ENCODE measurements at places on chromosomes 6 and 20.

DNA sequence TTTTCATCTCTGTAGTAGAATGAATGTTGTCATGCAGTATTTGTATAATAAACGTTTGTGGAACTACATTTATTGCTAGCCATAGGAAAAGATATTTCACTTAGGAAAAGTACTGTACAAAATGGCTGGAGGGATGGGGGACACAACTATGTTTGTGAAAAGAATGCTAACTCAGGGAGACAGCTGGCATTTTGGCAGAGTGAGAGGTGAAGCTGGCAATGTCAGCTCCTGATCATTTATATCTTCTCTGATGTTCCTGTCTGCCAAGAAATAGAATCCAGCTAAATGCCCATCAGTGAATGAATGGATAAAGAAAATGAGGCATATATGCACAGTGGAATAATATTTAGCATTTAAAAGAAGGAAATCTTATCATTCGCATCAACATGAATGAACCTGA lies 313.0 kb upstream of the IRAK1BP1 start:
- no peak for DNase-seq

DNA sequence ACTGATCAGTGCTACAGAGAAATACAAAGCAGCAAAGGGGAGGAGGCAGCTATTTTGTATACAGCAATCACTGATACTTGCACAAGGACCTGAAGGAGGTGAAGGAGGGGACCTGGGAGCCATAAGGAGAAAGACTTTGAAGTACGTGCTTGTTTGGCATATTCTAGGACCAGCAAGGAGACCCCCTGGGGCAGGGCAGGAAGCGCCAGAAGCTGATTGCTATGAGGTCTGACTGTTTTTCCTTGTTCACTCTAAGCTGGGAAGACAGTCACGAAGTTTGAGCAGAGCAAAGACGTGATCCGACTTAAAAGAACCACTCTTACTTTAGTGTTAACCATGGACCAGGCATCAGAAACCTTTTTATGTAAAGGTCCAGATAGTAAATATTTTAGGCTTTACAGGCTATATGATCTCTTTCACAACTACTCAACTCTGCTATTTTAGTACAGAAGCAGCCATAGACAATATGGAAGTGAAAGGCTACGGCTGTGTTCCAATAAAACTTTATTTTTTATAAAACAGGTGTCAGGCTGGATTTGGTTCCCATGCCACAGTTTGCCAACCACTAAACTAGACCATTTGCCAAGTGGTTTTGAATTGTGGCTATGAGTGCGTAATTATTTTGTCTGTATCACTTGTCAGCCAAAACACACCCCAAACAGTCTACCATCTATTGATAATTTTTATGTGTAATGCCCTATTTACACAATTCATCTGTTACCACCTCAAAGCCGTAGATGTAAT lies 217.9 kb downstream of the PRL start:
- no peak for DNase-seq

GRCh38 chr6:134560019-134560418 lies 242.1 kb upstream of the SGK1 start:
- DNase-seq, result no peak

GRCh38 chr6:40340196-40340595 lies 247.0 kb downstream of the LRFN2 start:
- no peak for DNase-seq

GRCh38 chr6:71258078-71258866 lies 30.3 kb upstream of the OGFRL1 start:
- no peak for DNase-seq

- no peak for DNase-seq
These were observed 217.0 kb downstream of the HAO1 start for GRCh38 chr20:7723284-7723683.

DNA sequence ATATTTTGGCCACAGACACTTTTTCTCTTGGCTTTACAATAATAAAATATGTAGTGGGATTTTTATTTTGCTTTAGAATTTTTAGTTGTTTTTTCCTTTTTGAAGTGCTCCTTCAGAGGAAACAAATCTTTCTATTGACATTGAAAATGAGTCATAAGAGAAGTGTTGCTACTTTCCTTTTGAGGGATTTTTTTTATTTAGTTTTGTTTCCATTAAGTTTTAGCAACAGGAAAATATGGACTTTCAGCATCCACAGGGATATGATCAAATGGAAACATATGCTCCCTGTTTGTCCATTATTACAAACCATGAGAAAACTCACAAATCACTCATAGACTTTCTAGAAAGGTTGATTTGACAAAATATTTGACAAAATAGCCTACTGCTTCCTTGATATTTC lies 65.3 kb upstream of the BMP2 start:
- no peak for DNase-seq

GRCh38 chr20:36629719-36630681 lies 16.0 kb downstream of the SLA2 start:
- no peak for DNase-seq

GRCh38 chr6:23097566-23097965 lies 528.2 kb downstream of the HDGFL1 start:
- DNase-seq, result no peak

GRCh38 chr6:75934643-75935472 lies 137.6 kb downstream of the IMPG1 start:
- peak; percentile 3 for DNase-seq

- no peak for DNase-seq
These were observed 133.4 kb upstream of the MYLIP start for GRCh38 chr6:15995493-15995892.

DNA sequence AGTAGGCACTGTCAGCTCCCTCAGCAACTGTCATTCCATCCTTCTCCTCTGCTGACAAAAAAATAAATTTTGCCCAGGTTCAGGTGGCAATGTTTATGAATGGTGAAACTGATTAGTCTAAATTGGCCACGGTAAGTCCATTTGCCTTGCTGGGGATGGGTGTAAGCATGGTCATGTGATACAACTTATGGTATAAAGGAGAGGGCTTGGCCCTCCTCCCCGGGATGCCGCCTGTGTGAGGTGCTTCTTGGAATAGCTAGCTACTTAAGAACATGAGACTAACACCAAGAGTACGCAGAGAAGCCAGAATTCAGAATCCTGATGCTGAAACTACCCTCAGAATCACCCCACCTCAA lies 94.4 kb upstream of the MAP7 start:
- DNase-seq, result no peak

DNA sequence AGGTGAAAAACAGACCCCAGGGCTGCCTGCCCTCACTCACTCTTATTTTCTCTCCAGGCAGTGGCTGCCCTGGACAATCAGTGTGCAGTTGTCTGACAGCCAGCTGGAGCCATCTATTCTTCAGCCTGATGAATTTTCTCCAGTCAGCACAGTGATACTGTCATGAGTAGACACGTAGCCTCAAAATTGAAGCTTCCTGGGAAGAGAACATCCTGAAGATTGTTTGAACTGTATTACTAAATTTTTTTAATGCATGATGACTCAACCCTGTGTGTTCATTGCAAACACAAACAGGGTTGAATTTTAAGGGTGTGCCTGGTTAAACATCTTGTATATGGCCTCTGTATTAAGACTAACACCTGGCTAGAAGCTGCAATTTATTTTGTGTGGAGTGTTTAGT lies 49.8 kb upstream of the STXBP5 start:
- DNase-seq, result no peak

GRCh38 chr6:45438849-45439406 lies 61.2 kb upstream of the SUPT3H start:
- DNase-seq, result no peak

DNA sequence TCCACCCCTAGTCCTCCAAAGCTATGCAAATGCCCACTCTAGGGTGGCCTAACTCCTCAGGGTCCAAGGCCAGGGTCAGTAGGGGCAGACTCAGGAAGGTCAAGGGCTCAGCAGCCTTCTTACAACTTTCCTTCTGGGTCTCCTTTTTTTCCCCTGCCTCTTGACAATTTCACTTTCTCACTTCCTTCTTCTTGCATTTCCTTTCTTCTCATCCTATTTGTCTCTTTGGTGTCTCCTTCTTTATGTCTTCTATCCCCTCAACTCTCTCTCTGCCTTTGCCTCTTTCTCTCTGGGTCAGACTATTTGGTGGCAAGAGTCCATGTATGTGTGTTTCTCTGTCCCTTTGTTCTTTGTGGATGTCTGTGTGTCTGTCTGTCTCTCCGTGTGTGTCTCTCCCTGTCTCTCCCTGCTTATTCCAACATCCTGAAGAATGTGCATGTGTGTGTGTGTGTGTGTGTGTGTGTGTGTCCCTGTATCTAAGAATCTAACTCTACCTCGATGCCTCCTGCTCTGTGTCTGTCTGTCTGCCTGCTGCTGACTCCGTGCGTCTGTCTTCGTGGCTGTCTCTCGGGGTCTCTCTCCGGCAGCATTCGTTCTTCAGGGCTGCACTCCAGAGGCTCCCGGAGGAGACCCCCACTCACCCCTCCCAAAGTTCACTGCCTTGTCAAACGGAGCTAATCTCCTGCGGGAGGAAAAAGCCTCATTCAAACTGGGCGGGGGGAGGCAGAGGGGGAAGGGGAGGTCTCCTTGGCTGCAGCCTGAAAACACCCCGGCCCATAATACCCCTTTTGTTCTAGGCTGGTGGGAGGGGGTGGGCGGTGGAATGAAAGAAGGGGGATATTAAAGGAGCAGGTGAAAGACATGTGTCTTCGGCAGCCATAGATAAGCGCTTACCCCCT lies 51.7 kb upstream of the FOXP4 start:
- DNase-seq, result no peak

DNA sequence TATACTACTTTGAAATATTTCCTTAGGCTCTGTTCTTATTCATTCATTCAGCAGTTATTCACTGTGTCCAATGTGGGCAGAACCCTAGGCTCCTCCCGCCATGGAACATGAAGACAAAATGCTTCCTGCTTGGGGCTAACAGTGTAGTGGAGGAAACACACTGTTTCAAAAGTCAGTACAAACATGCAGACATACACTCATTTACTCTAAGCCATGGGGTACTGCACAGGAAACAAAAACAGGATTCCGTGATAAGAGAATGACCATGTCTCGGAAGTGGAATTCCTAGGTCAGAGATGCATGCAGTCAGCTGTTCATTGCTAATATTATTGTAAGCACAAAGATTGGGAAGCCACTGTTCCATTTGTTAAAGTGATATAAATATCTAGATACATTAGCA lies 18.4 kb upstream of the FAM209A start:
- DNase-seq, result no peak

DNA sequence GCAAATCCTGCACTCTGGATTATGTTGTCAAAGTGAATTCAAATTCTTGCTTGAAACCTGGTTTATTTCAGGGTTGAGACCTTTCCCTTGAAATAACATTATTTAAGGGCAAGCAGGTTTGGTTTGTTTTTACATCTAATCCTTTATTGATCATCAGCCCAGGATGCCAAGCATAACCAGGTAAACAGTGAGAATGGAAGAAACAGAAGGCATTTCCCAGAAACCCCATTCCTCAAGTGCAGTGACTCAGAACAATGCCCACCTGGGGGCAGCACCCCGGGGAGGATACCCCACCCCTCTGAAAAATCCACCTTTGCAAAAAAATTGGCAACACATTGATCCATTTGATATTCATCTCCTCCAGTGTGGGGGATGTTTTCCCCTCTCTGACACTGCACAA lies 32.5 kb downstream of the POFUT1 start:
- no peak for DNase-seq

- no peak for DNase-seq
These were observed 10.9 kb upstream of the SLC22A7 start for GRCh38 chr6:43286980-43287716.

DNA sequence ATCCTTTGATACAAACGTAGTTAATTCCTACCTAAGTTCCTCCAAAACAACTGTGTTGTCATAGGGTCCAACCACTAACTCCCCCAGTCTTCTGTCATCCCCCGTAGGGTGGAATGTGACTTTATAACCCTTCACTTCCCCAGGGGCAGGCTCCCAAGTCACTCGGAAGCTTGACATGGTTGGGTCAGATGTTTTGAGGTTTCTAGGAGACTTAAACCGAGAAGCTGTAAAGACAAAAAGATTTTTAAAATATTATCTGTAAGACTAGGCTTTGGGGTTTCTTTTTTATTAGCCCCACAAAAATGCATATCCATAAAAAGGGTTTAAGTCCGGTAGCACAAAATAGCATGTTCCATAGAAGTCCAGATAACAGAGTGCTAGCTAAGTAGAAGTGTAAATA lies 50.2 kb downstream of the COL12A1 start:
- DNase-seq, result no peak

GRCh38 chr6:64217721-64218620 lies 582.4 kb downstream of the PHF3 start:
- DNase-seq, result no peak

GRCh38 chr6:144661116-144661806 lies 376.1 kb downstream of the UTRN start:
- DNase-seq, result no peak

GRCh38 chr6:155004576-155005372 lies 9.7 kb downstream of the TIAM2 start:
- no peak for DNase-seq

GRCh38 chr20:23245553-23246181 lies 104.9 kb upstream of the NXT1 start:
- no peak for DNase-seq

- DNase-seq, result no peak
These were observed 9.0 kb upstream of the TSHZ2 start for GRCh38 chr20:52963131-52963530.

DNA sequence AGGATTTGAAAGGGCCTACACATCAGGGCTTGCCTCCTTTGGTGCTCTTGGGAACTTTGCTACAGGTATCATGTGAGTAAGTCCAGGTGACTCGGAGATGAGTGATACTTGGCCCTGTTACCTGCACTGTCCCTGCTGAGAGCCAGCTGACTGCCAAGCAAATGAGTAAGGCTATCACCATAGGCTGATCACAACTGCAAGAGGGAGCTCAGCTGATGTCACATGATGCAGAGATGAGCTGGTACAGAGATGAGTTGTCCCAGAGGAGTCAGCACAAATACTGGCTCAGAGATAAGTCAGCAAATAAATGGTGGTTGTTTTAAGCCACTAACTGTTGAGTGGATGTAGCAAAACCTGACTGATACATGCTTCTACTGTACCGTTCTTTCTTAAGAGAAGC lies 41.4 kb downstream of the LAMP5 start:
- DNase-seq, result no peak

DNA sequence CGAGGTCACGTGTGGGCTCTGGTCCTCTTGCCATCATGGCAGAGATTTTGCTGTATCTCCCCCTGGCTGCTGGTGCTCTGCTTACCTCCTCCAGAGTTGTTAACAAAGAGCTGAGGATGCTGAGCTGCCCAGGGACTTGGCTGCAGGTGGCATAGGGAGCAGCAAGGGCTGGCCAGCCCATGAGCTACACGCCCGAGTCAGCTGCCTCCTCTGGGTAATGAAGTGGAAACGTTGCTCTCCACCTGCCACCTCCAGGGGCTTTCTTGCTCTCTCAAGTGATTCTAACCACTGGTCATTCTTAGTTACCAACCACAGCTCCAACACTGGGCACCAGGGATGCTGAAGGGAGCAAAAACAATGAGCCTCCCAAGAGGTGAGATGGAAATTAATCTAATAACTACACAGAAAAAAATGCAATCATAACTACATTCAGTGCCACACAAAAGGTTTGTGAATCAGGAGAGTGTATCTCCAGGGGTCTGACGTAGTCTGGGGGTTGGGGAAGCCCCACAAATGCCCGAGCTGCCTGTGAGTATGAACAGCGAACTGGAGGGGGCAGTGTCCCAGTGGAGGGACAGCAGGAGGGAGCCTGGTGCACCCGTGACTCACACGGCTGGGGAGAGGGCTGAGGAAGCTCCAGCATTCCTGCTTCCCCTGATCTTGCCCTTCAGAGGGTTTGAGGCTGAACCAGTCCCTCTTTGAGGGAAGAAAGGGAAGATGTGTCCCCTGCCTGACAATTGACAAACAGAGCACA lies 78.7 kb downstream of the CDH26 start:
- no peak for DNase-seq

Measured in GOT3 (cell line).